Activated naive CD4-positive, alpha-beta T cell treated with anti-CD3 and anti-CD28 coated beads for 36 hours (primary cell): ENCODE measurements at places on chromosomes 5 and 9.

- no peak for DNase-seq
Observed at GRCh38 chr5:4730279-4730678, 409.9 kb upstream of the ADAMTS16 start.

DNA sequence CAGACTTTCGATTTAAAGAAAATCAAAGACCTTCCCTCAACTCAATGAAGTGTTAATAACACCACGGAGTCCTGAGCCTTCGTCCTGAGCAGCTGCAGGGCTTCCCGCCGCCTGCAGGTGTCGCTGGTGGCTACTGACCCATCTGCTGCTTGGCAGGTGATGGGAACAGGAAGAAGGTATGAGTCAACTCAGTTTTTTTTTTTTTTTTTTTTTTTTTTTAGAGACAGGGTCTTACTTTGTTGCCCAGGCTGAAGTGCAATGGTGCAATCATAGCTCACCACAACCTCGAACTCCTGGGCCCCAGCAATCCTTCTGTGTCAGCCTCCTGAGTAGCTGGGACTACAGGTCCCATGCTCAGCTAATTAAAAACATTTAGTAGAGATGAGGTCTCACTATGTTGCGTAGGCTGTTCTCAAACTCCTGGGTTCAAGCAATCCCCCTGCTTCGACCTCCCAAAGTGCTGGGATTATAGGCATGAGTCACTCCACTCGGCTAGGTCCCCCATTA lies 185.7 kb upstream of the IL12B start:
- peak; percentile 87 for DNase-seq

DNA sequence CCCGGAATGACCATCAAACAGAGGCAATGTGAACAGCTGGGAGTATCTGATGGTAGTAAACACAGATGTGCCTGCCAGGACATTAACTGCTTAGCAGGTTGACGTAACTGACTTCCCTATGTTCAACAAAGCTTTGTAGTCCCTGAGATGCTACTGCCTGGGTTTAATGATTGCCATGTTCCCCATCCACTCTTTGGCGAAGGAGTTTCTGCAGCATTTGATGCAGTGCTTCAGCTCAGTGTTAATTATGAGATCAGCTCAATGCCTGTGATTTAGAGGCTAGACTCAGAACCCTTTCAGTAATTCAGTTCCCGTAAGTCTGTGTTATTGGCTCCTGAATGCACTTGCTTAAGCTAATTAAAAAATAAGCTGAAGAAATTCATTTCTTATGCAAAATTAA lies 547.3 kb upstream of the ZNF608 start:
- DNase-seq: no peak

- DNase-seq: no peak
Observed at GRCh38 chr9:93229636-93230035, 45.7 kb downstream of the WNK2 start.

DNA sequence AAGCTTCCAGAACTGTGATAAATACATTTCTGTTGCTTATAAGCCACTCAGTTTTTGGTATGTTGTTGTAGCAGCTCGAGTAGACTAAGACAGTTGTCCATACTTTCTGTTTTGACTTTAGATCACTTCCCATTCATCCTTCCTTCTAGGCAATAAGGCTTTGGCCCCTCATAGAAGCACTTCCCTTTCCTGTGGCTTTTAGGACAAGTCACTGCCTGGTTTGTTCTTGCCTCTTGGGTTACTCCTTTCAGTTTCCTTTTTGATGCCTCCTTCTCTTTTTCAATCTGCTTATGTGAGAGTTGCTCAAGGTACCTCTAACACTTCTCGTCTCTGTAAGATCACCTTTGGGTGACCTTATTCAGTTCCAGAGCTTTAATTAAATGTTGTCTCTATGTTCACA lies 72.4 kb upstream of the NTRK2 start:
- no peak for DNase-seq

GRCh38 chr9:17578577-17578910 lies 322 bp upstream of the SH3GL2 start:
- no peak for DNase-seq

DNA sequence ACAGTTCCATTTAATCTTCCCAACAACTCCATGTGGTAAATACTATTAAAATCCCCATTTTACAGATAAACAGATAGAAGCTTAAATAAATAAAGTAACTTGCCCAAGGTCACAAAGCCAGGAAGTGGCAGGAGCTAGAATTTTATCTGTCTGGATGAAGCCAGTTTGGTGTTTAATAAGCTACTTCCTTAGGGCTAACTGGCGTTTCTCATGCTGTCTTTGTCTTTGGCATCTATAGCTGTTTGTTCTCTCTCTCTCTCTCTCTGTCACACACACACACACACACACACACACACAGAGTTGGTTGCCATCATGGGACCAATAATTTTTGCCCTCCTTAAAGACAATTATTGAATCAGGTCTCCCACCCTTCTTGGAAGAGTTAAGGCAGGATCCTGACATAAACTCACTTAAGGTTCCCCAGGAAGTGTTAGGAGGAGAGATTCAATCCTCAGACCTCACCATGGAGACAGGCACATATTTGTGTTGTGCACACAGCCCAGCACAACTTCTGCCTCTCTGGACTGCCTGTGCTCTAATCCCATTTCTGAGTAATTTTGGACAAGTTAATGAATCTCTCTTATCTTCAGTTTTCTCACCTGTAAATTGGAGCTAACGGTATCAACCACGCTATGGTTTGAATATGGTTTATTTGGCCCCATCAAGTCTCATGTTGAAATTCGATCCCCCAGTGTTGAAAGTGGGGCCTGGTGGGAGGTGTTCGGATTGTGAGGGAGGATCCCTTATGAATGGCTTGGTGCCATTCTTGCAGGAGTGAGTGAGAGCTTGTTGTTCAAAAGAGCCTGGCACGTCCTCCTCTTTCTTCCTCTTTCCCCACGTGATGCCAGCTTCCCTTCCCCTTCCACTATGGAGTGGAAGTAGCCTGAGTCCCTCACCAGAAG lies 8.3 kb upstream of the ADRA1B start:
- no peak for DNase-seq

DNA sequence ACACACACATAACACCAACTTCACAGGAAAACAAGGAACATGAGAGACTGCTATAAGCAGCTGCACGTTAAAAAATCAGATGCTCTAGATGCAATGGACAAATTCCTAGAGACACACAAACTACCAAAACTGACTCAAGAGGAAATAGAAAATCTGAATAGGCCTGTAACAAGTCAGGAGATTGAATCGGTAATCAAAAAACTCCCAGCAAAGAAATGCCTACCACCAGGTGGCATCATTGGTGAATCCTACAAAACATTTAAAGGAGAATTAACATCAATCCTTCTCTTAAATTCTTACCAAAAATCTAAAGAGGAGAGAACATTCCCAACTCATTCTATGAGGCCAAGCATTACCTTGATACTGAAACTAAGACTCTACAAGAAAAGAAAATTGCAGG lies 54.9 kb downstream of the NDST1 start:
- peak; percentile 69 for DNase-seq

GRCh38 chr9:69322256-69322655 lies 2.8 kb upstream of the ENTREP1 start:
- DNase-seq: no peak

DNA sequence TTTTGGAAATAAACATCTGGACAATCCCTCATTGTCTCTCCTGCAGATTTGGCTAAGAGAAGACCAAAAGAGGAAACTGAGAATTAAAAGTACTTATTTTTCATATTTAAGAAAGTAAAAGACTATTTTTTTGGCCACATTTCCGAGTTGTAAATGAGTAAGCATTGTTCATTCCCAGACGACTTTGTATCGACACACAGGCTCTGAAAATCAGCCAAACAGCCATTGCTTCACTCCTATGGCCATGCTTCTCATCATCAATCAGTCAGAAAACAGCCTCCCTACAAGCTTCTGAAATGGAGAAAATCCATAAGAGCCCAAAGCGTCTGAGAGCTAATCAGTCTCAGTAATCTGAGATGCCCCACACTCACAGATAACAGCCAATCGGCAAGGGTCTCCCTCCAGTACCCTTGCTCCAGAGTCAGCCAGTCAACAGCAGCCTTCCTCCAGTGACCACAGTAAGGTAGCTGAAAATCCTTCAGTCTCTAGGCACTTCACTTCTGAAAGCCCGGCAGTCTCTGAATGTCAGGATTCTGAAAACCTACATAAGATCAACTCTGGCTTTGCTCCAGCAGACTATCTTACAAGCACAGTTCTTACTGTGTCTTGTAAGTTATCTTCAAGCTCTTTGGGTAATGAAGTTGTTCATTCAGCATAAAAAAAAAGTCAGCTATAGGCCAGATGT lies 30.9 kb downstream of the CDO1 start:
- no peak for DNase-seq

- no peak for DNase-seq
Observed at GRCh38 chr5:105740242-105740641, 1930.5 kb downstream of the EFNA5 start.

DNA sequence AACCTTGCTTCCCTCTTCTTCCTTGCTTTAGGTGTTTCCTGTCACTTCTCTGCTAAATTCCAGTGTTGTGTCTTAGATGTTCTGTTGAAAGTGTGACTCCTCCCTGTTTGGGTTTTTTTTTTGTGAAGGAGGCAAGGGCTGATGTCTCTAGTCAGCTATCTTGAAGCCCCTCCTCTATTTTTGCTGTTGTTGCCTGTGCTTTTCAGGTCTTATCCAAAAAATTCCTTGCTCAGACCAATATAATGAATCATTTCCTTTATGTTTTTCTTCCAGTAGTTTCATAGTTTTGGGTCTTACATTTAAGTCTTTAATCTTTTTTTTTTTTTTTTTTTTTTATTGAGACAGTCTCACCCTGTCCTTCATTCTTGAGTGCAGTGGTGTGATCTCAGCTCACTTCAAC lies 22.3 kb downstream of the RIC1 start:
- DNase-seq: no peak
